ENCODE measurements at places on chromosomes 7 and 10.

DNA sequence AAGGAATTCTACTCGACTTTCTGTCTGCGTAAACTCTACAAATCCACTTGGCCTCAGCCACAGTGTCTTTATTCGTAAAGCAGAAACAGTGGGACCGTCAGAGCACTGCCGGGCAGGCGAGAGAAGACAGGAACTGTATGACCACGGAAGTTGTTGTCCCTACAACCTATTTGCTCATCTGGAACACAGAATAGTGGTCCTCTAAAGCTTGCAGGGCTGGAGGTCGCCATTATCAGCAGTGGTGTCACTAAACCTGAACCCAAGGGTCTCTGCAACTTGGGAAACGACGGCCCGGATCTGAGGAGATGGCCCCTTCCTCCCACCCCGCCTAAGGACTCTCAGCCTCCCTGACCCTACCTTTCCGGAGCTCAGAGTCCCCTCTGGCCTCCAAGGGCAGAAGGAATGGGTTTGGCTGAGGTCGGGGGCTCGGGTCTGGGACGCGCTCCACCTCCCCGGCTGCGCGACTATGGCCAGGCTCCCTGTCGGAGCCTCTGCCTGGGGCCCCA, 442 bp downstream of the STYXL1 start:
- no peak for DNase-seq

DNA sequence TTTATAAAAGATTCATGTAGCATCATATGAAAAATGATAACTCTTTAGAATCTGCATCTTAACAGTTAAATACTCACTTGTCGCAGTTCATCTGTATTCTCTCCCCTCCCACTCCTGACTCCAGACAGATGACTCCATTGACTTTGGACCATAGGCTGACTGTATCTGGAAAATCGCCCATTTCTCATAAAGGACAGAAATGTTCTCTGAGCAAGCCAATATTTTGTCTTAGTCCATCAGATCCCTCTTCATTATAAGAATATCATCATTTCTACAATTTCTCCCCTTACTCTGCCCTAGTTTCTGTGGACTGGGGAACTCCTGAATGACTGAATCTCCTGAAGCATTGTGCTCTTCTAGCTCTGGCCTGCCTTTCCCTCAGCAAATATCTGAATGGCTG, 125.4 kb downstream of the SEMA3D start:
- no peak for DNase-seq

GRCh38 chr7:84195295-84196060, 889 bp upstream of the SEMA3A start:
- DNase-seq = no peak

- DNase-seq = no peak
Measured at GRCh38 chr7:44484482-44485313, 5.8 kb downstream of the NUDCD3 start.

All from bone marrow (tissue), 2 donors.